Right lobe of liver (tissue), 6 donors: ENCODE measurements at places on chromosomes 3 and 15.
A peak's percentile ranks its signal among the peaks of the same experiment; 100 is the strongest.

DNA sequence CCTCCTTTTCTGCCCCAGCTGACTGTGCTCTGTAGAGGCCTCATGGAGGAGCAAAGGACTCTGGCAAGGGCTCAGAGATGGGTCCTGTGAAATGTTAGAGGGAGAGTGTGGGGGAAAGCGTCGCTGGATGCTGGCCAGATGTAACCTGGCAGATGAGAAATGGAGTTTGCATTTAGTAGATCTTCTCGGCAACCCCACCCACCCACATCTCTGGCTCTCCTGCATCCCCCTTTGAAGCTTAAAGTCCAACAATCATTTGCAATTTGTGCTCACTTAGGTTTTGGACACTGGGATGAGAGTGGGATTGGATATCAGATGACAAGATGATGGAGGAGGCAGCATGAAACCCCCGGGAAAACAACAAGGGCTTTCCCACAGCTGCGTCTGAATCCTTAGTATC lies 523.6 kb upstream of the MCTP2 start:
- H3K27me3 ChIP-seq = no peaks in the 10 kb centered on the region
- no peak for DNase-seq
- no peaks in the 10 kb centered on the region for H3K36me3 ChIP-seq
- no peak overlapping the region for H3K27ac ChIP-seq
- H3K4me1 ChIP-seq = no peaks in the 10 kb centered on the region

DNA sequence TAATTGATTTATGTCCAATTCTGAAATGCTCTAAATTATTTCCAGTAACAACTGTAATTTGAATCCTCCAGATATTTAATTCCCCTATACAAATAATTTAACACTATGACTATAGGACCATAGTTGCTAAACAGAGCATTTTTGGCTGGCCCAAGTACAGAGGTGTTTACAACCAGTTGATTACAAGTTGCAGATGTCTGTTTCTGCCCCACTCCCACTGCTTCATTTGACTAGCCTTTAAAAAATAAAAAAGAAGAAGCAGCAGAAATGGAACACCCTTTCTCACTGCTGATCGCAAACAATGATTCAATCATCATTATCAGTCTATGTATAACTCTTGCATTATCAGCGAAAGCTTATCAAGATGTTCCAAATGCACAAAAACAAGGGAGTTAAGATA lies 54.6 kb downstream of the SENP7 start:
- H3K27ac ChIP-seq = no peak overlapping the region
- no peak overlapping the region for H3K4me3 ChIP-seq
- no peak for DNase-seq

- no peaks in the 10 kb centered on the region for H3K27me3 ChIP-seq
- no peak for DNase-seq
- no peaks in the 10 kb centered on the region for H3K36me3 ChIP-seq
- H3K4me3 ChIP-seq = no peak overlapping the region
These were observed 46.0 kb upstream of the TSEN2 start for GRCh38 chr3:12438318-12438717.

GRCh38 chr3:119589102-119589773 lies 8.4 kb upstream of the PLA1A start:
- H3K4me1 ChIP-seq = no peaks in the 10 kb centered on the region
- no peaks in the 10 kb centered on the region for H3K27me3 ChIP-seq
- no peak overlapping the region for H3K27ac ChIP-seq
- no peak for DNase-seq

GRCh38 chr3:65953301-65953812 lies 85.4 kb downstream of the MAGI1 start:
- DNase-seq = peak; percentile 72
- no peaks in the 10 kb centered on the region for H3K27me3 ChIP-seq
- H3K27ac ChIP-seq = peak overlapping the region; percentile 92

DNA sequence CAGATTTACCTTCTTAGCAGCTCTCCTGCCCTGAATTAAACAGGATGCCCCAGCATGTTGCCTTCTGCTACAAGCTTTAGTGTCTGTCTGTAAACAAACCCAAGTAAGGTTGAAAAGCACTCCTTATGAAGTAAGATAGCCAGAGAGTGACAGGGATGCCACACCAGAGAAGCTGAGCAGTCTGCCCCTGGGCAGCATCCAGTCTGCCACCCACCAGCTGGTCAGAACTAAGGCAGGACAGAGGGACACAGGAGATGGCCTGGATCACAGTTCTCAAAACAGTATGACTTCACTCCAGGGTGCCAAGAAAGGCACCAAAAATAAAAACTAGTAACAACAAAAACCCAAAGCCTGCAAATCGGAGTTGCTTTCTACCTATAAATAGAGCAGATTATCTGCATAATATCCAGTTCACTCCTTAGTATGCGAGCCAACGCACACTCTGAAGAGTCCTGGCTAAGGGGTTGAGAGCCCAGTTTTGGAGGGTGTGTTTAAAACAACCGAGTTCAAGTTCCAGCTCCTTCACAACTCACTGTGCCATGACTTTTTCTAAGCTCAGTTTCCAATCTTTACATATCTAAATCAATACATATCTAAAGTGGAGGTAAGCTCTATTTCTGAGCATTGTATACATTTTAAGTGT lies 198.9 kb downstream of the KCNMB2 start:
- H3K27ac ChIP-seq = no peak overlapping the region
- no peak for DNase-seq
- H3K36me3 ChIP-seq = no peaks in the 10 kb centered on the region
- no peaks in the 10 kb centered on the region for H3K27me3 ChIP-seq

DNA sequence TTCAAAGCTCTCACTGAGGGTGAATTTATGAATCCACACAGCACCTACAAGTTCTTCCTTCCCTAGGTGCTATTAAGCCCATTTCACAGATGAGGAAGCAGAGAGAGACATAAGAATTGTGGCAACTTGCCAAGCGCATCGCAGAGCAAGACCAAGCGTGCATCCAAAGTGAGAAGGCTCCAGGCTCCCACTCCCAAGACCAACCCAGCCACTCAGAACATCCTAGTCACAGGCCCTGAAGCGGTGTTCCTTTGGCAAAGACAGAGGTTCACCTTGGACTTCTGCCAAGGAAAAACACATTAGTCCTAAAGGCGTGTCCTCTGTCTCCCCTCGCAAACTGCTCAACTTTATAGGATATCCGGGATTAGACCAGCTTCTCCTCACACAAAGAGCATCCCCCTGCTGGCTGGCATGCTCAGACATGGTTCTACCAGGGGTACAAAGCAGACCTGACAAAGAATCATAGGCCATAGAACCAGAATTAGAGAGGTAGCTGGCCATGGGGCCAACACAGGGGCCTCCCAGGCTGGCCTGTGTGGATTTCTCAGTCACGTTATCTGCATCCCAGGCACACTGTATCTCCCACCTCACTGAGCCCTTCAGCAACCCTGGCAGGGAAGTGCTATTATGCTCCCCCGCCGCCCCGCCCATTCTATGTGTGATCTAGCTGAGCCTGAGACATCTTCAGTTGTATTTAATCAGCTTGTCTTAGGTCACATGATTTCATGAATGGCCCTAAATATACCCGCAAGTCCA lies 160.2 kb downstream of the FOXP1 start:
- no peak overlapping the region for H3K4me3 ChIP-seq
- no peak for DNase-seq
- no peak overlapping the region for H3K27ac ChIP-seq
- H3K4me1 ChIP-seq = peaks cover 3% of the 10 kb centered on the region

GRCh38 chr15:89749951-89750559 lies 994 bp downstream of the MESP1 start:
- no peaks in the 10 kb centered on the region for H3K36me3 ChIP-seq
- no peak for DNase-seq
- H3K27me3 ChIP-seq = no peaks in the 10 kb centered on the region
- H3K4me1 ChIP-seq = no peaks in the 10 kb centered on the region
- H3K27ac ChIP-seq = no peak overlapping the region

DNA sequence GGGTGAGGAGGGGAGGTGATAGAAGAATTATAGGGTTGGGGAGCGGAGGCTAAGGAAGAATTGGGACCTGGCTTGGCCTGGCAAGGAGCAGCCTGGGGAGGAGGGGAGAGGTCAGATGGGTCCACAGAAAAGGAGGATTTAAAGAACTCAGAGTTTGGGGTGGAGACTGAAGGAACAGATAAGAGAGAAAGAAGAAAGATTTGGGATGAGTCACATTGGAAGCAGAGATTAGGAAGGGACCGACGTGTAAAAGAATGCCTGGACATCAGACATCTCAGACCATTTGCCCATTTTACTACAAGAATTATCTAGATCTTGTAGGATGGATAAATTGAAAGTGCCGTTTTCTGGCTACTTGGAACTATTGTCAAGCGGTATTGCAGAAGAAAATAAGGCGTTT lies 10.4 kb downstream of the TCAIM start:
- DNase-seq = no peak
- H3K4me1 ChIP-seq = no peaks in the 10 kb centered on the region
- no peaks in the 10 kb centered on the region for H3K36me3 ChIP-seq
- H3K27me3 ChIP-seq = no peaks in the 10 kb centered on the region

- H3K36me3 ChIP-seq = no peaks in the 10 kb centered on the region
- DNase-seq = peak; percentile 88
- no peak overlapping the region for H3K4me3 ChIP-seq
- H3K27me3 ChIP-seq = no peaks in the 10 kb centered on the region
These were observed 76.0 kb downstream of the HMG20A start for GRCh38 chr15:77496715-77497109.

DNA sequence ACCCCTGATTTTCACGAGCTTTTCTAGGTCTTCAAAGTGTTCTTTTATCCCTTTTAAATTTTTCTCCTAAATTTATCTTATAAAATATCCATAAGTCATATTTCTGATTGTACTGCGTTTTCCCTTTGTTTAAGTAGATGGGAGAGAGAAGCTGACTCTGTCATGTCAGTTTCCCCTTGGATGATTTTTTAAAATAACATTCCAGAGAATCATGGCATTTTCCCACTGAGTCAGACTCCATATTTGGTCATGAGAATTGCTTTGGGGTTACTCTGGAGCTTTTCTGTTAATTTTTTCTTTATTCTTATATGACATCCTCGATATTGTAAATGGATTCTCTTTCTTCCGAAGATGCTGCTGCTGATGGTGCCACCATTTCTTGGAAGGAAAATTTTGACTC lies 28.6 kb upstream of the UMPS start:
- H3K4me3 ChIP-seq = no peak overlapping the region
- H3K27ac ChIP-seq = peak overlapping the region; percentile 36
- H3K36me3 ChIP-seq = no peaks in the 10 kb centered on the region
- H3K27me3 ChIP-seq = no peaks in the 10 kb centered on the region

GRCh38 chr3:134682196-134682880 lies 31.5 kb upstream of the KY start:
- no peaks in the 10 kb centered on the region for H3K36me3 ChIP-seq
- H3K27ac ChIP-seq = no peak overlapping the region
- no peak overlapping the region for H3K4me3 ChIP-seq
- DNase-seq = no peak
- H3K4me1 ChIP-seq = no peaks in the 10 kb centered on the region

DNA sequence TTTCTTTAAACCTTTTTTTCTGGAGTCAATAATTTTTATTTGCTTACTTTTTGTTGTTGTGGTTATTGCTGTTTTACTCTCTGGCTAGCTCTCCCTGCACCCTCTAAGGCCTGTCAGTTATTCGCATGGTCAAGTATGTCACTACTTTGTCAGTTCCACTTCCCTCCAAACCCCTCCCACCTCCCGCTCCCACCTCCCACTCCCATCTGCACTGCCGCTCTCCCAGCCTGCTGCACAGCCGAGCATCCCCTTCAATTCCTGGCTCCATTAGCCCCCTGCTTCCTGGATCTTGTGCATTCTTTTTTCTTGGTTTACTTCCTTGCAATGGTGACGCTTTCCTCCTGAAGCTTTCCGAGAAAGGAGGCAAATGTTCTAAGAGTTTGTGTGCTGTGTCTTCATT lies 218.0 kb downstream of the XXYLT1 start:
- H3K4me3 ChIP-seq = no peak overlapping the region
- no peak overlapping the region for H3K27ac ChIP-seq
- no peaks in the 10 kb centered on the region for H3K4me1 ChIP-seq
- DNase-seq = no peak
- H3K36me3 ChIP-seq = no peaks in the 10 kb centered on the region

DNA sequence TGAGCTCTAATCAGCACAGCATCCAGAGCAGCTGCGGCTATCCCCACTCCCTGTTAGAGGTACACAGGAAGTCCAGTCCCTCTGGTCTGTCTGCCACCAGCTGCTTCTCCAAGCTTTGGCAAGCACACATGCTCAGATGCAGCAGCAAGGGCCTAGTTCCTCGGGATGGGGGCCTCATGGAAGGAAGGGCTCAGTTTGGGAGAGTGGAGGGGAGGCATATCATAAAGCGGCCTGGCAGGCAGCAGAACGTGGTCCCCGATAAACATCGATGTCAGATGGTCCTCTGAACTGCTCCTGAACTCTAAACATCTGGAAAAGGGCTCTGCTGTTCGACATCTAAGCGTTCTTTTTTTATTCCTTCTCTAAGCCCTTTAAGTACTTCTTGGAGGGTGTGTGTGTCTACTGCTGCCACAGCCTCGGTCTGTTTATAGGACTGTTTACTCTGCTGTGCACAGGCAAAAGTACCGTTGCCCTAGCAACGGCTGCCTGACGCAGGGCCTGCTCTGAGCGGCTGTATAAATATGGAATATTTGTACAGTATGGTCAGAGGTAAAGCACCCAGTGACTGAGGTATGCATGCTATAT lies 74.6 kb downstream of the PRICKLE2 start:
- H3K36me3 ChIP-seq = no peaks in the 10 kb centered on the region
- no peak for DNase-seq
- H3K4me1 ChIP-seq = no peaks in the 10 kb centered on the region
- no peaks in the 10 kb centered on the region for H3K27me3 ChIP-seq
- no peak overlapping the region for H3K4me3 ChIP-seq
- H3K27ac ChIP-seq = no peak overlapping the region

DNA sequence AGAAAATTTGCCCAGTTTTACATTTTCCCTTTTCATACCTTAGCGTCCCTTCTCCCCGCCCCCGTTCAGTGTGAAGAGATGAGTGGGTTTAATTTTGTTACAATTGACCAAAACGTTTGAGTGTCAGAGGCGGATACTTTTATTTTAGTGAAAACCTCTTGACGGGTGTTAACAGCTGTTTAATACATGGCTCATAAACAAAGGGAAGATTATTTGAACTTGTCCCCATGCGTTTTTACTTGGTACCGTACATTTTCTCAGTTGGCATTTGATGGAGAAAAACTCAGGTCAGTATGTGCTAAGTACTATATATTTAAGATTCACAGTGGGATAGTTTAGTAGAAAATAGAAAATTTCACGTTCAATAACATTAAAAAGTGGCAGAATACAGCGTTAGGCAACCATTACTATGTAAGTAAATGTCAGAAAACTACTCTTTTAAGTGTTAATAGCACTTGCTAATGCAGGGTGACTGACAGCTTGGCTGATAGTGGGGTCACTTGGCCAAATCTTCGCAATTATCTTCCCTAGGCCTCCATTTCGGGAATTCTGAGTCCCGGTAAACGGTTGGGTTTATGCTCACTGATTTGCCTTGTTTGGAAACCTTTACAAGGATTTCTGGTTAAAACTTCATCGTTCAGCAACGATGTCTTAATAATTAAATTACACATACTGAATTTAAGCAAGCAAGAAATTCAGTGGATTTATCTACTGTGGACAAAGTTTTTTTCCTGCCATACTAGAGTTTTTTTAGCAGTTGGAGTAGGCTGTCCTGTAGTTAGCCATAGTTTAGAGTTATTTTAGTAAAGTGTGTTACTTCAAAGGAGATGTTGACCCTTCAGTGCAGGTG lies 4.8 kb downstream of the CHD2 start:
- H3K27me3 ChIP-seq = no peaks in the 10 kb centered on the region
- no peaks in the 10 kb centered on the region for H3K4me1 ChIP-seq
- H3K27ac ChIP-seq = peak overlapping the region; percentile 99
- H3K36me3 ChIP-seq = no peaks in the 10 kb centered on the region
- no peak for DNase-seq

- H3K4me1 ChIP-seq = no peaks in the 10 kb centered on the region
- H3K27ac ChIP-seq = no peak overlapping the region
- H3K4me3 ChIP-seq = no peak overlapping the region
- no peak for DNase-seq
- no peaks in the 10 kb centered on the region for H3K27me3 ChIP-seq
These were observed 85.2 kb downstream of the KBTBD8 start for GRCh38 chr3:67083277-67083676.
